ENCODE measurements at places on chromosomes 7 and 10.

DNA sequence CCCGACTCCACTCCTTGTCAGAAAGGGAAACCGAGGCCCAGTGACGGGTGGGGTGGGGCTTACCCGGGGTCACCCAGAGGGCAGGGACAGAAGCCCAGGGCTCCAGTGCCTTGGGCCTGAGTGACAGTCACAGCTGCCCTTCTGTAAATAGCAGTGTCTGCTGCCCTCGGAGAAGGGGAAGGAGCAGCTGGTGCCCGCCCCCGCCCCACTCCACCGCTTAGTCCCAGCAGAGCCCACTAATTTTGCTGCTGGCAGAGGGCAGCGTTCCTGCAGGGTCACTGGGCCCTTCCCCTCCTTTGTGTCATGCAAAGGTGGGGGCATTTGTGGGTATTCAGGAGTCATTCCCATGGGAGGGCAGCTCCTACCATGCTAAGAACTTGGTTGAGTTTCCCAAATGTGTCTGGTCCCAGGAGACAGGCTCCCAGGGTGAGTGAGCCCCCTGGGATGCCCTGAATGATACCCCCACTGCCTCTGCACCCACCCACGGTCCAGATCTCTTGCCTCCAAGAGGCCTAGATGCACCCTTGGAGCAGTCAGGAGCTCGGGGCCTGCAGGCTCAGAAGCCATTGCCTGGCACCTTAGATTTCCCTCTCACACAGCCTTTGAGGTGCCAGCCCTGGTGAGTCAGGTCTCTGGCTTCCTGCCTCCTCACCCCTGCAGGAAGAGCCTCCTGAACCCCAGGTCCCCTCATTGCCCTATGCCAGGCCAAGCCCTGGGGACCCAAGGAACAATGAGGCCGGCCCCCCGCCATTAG lies 17.2 kb downstream of the SH2B2 start:
- no peak for DNase-seq

GRCh38 chr7:74084722-74085578 lies 1.3 kb downstream of the LIMK1 start:
- DNase-seq, result no peak

DNA sequence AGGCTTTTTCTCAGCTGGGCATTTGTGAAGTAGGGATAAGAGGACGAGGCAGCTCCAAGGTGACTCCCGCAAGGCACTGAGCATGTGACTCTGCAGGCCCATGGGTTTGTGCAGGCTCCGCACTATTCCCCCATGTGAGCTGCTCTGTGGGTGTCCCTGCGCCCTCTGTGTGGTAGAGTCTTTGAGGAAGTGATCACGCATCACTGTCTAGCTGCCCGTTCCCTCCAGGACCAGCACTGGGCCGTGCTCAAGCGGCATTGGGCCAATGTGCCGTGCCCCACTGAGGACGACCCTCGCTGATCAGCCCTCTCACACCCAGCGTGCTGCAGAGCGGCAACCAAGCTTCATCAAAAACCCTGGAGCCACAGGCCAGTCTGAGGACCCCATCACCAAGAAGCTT lies 7.5 kb downstream of the PRKAG2 start:
- DNase-seq, result no peak

DNA sequence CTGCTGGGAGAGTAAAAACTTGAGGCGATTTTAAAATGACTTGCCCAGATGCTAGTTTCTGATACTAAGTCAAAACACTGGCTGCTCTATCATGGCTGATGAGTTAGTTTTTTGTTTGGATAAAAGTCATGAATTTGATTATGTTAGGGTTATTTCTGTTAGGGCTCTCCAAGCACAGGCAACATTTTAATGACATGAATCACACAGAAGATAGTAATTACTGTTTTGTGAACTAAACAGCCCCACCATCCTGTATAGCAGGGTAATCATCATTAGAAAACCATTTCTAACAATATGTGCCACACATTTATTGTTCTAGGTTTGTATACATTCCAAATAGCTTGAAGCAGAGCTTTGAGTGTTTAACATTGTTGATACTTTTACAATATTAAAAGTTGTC lies 750.3 kb downstream of the ANKRD7 start:
- DNase-seq, result no peak

DNA sequence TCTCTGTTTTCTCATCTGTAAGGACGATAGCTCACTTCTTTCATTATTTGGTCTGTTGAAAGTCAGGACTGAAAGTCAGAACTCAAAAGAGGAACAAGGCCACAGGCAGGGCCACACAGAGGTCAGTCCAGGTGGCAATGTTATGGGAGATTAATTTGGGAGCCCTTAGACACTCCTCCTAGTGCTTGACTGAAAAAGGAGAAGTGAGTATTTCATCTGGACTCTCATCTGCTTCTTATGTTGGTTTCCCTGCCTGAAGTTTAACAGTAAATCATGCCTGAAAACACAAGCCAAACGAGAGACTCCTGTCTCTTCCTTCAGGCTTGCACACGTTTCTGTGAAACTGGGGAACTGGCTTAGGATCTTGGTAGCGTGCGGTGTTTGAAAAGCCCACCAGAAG lies 248.5 kb downstream of the BUB3 start:
- DNase-seq, result no peak

GRCh38 chr7:98724591-98724990 lies 107.5 kb downstream of the NPTX2 start:
- DNase-seq, result no peak

DNA sequence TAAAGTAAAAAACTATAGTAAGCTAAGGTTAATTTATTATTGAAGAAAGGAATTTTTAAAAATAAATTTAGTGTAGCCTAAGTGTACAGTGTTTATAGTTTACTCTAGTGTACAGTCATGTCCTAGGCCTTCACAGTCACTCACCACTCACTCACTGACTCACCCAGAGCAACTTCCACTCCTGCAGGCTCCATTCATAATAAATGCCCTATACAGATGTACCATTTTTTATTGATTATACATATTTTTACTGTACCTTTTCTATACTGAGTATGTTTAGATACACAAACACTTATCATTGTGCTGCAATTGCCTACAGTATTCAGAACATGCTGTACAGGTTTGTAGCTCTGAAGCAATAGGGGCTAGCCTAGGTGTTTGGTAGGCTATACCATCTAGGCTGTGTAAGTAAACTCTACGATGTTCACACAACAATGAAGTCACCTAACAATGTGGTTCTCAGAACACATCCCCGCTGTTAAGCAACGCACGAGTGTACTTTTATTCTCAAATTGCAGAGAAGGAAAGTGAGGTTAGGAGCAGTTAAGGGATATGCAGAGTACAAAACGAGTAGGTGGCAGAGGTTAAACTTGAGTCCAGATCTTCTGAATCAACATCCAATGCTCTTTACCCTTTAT lies 38.9 kb upstream of the PLCE1 start:
- peak; percentile 60 for DNase-seq

DNA sequence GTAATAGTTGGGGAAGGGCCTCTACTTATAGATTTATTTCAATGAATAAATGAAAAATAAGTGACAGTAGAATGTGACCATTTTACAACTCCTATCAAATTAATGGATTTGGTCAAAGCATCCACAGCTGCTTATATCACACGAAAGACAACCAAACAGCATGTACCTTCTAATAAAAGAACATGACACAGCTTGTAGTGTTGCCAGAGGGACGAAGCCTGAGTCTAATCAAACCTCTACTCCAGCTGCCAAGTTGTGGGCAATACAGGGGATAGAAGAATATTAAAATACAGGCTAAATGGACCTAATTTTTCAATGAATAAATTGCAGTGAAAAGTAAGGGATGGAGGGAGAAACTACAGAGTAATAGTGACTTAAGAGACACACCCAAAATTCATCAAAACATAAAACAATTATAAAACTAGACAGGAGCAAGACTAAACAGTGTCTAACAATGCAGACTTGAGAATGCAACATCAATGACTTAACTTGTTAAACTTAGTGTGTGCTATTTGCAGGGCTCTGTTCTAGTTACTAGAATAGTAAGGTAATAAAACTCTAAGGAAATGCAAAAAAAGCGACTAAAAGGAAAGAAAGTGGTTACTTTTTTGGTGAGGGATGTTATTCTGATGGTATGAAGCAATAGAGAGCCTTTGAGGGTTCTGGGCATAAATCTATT lies 853.8 kb downstream of the GRM8 start:
- no peak for DNase-seq

GRCh38 chr10:55160655-55161283 lies 359.7 kb upstream of the PCDH15 start:
- no peak for DNase-seq

GRCh38 chr10:98224996-98225395 lies 43.0 kb downstream of the LOXL4 start:
- DNase-seq, result peak; percentile 41

- no peak for DNase-seq
These were observed 18.4 kb downstream of the GIMAP5 start for GRCh38 chr7:150755473-150756099.

DNA sequence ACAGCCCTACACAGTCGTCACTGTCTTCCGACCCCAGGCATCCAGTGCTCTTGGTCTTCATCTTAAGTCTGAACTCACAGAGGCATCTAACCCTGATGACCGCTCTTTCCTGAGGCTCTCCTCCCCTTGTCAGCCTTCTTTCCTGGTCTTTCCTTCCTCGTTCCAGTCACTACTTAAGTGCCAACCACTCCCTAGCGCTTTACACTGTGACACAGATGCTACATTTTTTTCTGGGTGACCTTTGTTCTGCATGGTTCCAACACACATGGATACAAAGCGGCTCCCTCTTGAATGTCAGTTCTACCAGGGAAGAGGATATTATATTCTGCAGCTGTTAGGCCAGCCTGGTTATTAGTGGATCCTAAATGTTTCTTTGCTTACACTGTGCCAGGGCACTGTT lies 12.7 kb downstream of the YWHAG start:
- DNase-seq, result no peak

DNA sequence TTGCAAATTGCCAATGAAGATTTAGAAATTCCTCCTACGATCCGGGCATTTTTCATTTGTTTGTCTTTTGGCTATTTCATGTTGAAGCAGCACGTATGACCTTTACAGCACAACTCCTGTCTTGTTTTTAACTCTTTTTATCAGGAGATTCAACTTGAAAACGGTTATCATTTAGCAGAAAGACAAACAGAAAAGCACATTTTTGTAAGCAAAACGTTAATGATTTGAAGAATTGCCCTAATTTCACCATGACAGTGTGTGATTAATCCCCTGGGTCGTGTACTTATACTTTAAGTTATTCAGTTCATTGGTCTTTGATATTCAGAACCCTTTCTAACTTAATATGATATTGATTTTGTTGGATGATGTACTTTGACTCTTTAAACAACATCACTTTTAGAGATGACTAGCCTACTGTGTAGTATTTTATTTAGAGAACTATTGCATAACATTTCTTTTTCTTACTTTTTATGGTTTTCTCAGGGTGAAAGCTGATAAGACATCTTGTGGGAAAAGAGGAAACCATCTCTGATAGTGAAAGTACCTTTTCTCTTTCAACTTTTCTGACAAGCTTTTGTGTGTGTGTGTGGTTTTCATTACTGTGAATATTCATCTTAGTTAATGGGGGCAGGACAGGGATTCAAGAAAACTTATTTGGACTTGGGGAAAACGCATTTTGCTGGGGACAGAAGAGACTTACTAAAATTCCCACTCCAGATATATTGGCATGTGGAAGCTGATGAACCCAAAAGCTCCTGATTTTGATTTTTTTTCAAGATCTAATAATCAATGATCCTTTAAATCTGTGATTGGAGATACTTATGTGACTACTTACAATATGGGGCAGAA lies 8.1 kb downstream of the HHEX start:
- no peak for DNase-seq

DNA sequence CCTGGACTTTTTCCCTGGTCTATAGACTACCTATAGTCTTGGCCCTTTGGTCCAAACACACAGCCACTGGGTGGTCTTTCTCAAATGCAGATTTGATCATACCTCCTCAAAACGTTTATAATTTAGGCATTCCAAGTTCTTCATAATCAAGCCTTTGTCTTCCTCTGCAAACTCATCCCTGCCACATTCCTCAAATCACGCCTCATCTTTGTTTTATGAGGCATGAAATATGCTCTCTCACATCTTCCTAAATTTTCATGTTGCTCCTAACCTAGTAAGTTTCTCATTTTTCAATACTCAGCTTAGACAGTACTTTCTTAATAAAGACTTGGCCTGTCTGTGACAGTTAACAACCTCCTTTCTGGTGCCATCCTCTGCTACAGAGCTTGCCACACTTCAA lies 10.9 kb upstream of the HERC4 start:
- no peak for DNase-seq

DNA sequence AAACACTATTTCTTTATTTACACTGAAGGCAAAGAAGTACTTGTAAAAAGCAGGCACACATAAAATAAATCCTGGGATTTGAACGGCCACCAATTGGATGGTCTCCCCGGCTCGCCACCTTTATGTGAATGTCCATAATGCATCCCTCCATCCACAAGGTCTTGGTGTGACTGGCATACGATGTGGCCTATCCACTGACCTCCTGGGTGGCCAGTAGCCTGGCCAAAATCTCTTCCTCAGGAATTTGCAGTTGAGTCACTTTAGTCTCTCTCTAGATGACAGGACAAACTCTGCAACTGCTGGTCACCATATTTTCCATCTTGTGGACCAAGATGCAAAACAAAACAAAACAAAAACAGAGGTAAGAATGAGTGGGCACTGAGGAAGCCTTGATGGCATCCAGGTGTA lies 39.1 kb downstream of the CDK1 start:
- no peak for DNase-seq

DNA sequence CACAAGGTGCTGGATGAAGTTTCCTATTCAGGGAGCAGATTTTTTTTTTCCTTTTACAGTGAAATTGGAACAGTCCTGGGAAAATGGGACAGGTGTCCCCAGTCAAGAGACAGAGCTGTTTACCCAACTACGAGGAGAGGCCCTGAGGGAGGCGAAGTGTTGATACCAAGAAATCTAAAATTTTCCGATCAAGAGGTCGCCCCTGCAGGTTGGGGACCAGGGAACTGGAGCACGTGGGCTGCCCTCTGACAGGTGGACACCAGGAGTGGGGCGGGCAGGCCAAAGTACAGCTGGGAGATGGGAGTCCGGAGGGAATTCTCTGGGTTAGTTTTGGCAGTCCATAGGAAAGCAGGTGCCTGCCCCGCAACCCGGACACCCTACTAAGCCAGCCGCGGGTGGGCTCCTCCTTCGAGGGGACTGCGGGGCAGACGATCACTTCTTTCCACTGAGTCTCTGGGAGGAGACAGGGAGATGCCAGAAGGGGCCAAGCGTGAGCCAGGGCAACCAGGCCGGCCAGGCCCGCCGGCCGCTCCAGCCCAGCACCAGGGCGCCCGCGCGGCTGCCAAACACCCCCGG lies 965 bp upstream of the CAMK1D start:
- no peak for DNase-seq

DNA sequence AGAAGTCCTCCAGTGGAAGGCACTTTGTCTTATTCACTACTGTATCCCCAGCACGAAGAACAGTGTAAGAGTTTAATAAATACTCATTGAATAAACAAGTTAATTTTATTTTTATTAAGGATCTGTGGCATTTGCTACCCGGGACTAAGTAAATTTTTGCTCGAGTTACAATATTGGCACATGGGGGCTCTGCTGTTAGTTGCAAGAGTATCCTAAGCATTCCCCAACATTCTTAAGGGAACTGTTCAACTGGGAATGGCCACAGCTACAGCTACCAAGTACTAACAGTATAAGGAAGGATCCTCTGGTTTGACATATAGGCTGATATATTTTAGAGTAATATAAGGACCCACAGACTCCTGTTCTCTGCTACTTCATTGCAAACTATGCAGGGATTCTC lies 8.7 kb upstream of the LRRTM3 start:
- DNase-seq, result no peak

GRCh38 chr7:25926891-25927625 lies 224.9 kb upstream of the NFE2L3 start:
- no peak for DNase-seq

Measured in choroid plexus epithelial cell (primary cell).